ENCODE measurements at places on chromosomes 11 and 22.

- DNase-seq, result no peak
These were observed 25.9 kb downstream of the HIRA start for GRCh38 chr22:19405652-19406051.

- DNase-seq, result no peak
These were observed 2.9 kb downstream of the LIF start for GRCh38 chr22:30243661-30244060.

DNA sequence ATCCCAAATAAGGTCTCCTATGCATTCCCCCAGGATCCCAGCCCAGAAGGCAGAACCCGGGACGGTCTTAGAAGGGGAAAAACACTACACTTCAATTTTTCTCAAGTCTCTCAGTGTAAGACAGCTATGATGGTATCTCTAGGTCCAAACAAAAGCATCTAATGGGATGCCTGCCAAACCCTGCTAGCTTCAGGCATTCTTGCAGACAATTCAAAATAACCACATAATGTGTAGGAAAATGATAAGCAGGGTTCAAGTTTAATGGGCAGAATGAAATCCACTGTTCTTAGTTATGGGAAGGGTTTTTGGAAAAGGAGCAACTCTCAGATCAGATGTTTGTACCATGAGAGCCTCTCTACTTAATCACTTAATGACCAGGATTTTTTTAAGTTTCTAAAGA lies 119.8 kb upstream of the ANO1 start:
- DNase-seq, result no peak

DNA sequence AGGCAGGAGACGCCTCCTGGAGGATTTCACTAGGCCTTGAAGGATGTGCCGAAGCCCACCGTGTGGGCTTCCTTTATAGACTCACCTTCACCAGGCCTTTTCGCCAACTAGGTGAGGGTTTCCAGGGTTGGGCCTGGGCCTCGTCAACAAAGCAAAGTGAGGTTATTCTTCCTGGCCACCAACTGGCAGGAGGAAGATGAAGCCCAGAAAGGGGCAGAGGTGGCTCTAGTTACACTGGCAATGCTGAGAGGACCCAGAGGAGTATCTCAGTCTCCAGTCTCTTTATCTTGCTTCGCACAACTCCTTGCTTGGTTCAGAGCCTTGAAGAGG lies 404 bp upstream of the RELT start:
- DNase-seq, result no peak

GRCh38 chr11:66221726-66222236 lies 46.7 kb upstream of the RAB1B start:
- DNase-seq, result no peak

DNA sequence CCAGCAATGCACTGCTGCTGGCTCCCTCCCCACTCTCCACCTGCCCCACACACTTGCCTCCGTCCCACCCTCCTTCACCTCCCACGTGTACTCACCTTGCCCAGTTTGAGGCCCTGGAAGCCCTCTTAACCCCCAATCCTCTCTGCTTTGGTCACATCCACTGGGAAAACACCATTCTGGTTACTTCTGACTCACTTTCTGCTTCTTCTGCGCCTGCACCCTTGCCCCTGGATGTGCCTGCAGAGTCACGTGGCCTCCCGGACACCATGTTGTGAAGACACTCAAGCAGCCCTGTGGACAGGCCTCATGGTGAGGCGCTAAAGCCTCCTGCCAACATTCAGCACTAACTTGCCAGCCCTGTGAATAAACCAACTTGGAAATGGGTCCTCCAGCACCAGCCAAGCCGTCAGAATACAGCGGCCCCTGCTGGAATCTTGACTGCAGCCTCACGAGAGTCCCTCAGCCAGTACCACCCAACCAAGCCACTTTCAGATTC lies 2.6 kb upstream of the NAALADL1 start:
- no peak for DNase-seq

GRCh38 chr11:67581469-67581868 lies 2.1 kb upstream of the GSTP1 start:
- DNase-seq, result no peak

DNA sequence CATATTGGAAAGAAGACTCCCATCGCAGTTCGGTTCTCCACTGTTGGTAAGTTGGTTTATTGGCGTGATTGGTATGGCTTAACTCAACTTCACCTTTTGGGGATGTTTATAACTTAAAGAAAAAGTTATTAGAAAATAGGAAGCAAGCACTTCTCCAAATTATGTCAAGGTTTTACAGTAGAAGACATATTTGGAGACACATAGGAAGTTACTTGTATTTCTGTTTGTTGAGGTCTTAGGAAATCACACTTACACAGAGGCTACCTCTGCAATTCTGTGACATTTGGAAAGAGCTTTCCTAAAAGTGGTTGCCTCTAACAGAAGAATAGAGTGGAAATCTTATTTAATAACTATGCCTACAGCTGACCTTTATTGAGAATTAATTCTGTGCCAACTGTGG lies 12.3 kb downstream of the CAT start:
- DNase-seq, result no peak

DNA sequence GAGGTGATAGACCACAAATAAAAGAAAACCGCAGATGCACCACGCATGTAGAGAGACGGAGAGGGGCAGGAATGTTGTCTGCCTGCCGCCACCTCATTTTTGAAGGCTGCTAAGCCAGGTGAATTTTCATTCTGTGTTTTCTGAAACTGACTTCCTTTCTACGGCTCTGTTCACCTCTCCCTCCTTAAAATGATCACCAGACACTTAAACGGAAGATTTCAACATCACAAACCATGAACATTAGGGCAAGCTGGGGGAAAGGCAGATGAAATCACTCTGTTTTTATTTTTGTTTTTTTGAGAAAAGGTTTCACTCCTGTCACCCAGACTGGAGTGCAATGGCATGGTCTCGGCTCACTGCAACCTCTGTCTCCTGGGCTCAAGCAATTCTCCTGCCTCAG lies 232.4 kb downstream of the MIAT start:
- DNase-seq, result no peak

GRCh38 chr11:106309070-106309684 lies 231.7 kb downstream of the AASDHPPT start:
- no peak for DNase-seq

Data from NCI-H1694 (cell line).